Adipocyte (in vitro differentiated cells): ENCODE measurements at places on chromosomes 1 and 21.

DNA sequence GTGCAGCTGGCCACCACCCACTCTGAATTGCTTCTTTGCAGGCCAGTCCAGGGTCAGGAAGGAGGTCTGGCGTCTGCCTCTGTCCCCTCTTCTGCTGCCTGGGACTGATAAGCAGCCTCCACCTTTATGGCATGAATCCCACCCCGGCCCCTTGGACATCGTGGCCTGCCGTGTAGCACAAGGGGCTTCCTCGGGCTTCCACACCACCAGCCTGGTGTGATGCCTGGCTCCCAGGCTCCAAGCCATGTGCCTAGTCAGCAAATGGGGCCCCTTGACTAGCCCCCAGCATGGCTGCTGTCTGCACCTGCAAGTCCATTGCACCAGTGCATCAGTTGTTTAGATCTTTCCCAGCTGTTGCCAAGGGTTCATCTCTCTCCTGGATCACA lies 9.9 kb upstream of the ARF1 start:
- DNase-seq: no peak

- DNase-seq: peak; percentile 81
These were observed at the start of gene TEKT2 for GRCh38 chr1:36083635-36084496. TSS of gene TEKT2 (plus strand) at chr1:36084094. CDS start at chr1:36084922, 828 bp downstream.

- no peak for DNase-seq
These were observed 30.2 kb upstream of the TTC4 start for GRCh38 chr1:54685335-54685905.

DNA sequence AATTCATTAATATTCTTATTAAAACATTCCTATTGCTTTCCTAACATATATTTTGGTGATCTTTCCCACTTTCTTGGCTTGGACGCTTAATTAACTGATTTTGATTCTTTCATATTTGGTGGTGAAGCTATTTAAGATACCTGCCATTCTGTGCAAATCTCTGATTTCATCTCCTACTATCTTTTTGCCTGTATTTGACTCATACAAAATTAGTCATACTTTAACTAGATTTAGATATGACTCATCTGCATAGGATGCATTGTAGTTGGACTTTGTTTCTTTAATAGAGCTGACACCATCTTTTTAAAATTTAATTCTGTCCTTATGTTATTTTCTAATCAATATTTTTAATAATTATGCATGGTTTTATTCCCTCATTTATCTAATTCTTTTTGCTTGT lies 93.8 kb upstream of the PLPPR4 start:
- peak; percentile 45 for DNase-seq

GRCh38 chr1:66500301-66500700 lies 33.7 kb upstream of the SGIP1 start:
- DNase-seq: no peak

- DNase-seq: no peak
These were observed 11.2 kb downstream of the PTPRF start for GRCh38 chr1:43541721-43542401.

GRCh38 chr1:55926906-55927471 lies 652.4 kb downstream of the PLPP3 start:
- no peak for DNase-seq
